Prostate gland (tissue), 2 donors: ENCODE measurements at places on chromosomes 7 and 10. TPM values are rescaled to one million over a fixed set of nuclear protein-coding genes. Genes with fewer than 3 reads are reported as not detected.

The OR6B1 gene
- total RNA-seq: not detected

GRCh38 chr7:54559401-54559800, 17.2 kb downstream of the VSTM2A start:
- no peaks in the 10 kb centered on the region for H3K36me3 ChIP-seq
- no peak overlapping the region for H3K4me3 ChIP-seq
- no peaks in the 10 kb centered on the region for H3K27me3 ChIP-seq
- no peak for DNase-seq

- H3K27ac ChIP-seq: no peak overlapping the region
- no peaks in the 10 kb centered on the region for H3K27me3 ChIP-seq
- DNase-seq: peak; percentile 10
- no peak overlapping the region for H3K4me3 ChIP-seq
- no peaks in the 10 kb centered on the region for H3K36me3 ChIP-seq
Observed at GRCh38 chr7:65449505-65449852, 75.8 kb downstream of the ZNF92 start.

GRCh38 chr7:8702807-8703206, 269.4 kb downstream of the NXPH1 start:
- H3K4me3 ChIP-seq: no peak overlapping the region
- no peaks in the 10 kb centered on the region for H3K4me1 ChIP-seq
- H3K27ac ChIP-seq: no peak overlapping the region
- H3K27me3 ChIP-seq: no peaks in the 10 kb centered on the region
- no peaks in the 10 kb centered on the region for H3K36me3 ChIP-seq
- no peak for DNase-seq

- no peaks in the 10 kb centered on the region for H3K4me1 ChIP-seq
- DNase-seq: no peak
- peak overlapping the region; percentile 98 for H3K27ac ChIP-seq
- no peaks in the 10 kb centered on the region for H3K27me3 ChIP-seq
Observed at GRCh38 chr10:61905837-61906561, 4.5 kb downstream of the ARID5B start.

- H3K4me1 ChIP-seq: peaks cover 3% of the 10 kb centered on the region
- no peaks in the 10 kb centered on the region for H3K27me3 ChIP-seq
- no peak for DNase-seq
- H3K4me3 ChIP-seq: no peak overlapping the region
- H3K36me3 ChIP-seq: no peaks in the 10 kb centered on the region
Observed at GRCh38 chr7:105829681-105830322, 46.6 kb downstream of the ATXN7L1 start.
